Smooth muscle cell of bladder (primary cell): ENCODE measurements at places on chromosomes 7 and 10. TPM values are rescaled to one million over a fixed set of nuclear protein-coding genes. Genes with fewer than 3 reads are reported as not detected.

The SCRN1 gene
- total RNA-seq: 76.4 and 100 TPM in 2 replicates

The EPHB6 gene
- 0.65 and 2.6 TPM in 2 replicates for total RNA-seq

The DNAJC12 gene
- total RNA-seq: 4.3 and 9.6 TPM in 2 replicates

The SH2B2 gene
- 0.85 and 1.2 TPM in 2 replicates for total RNA-seq

The ASAH2B gene
- 2.3 and 2.4 TPM in 2 replicates for total RNA-seq

The LIPF gene
- not detected in 2 replicates for total RNA-seq

The LRRC18 gene
- not detected in 2 replicates for total RNA-seq

The EVX1 gene
- under 0.01 TPM in 1 of 2 replicates, not detected in the other for total RNA-seq

The BTRC gene
- total RNA-seq: 10.4 and 10.8 TPM in 2 replicates

The NOS3 gene
- 1.3 TPM in 2 replicates for total RNA-seq

The HMX2 gene
- total RNA-seq: not detected in 2 replicates

The IL15RA gene
- total RNA-seq: 4.4 and 12.2 TPM in 2 replicates

The MPP7 gene
- 0.18 and 0.28 TPM in 2 replicates for total RNA-seq

The PAOX gene
- 6.0 TPM in 2 replicates for total RNA-seq

The CYP3A4 gene
- total RNA-seq: not detected in 2 replicates

The MAGI2 gene
- 8.2 and 8.5 TPM in 2 replicates for total RNA-seq

The GDF2 gene
- total RNA-seq: not detected in 2 replicates

The SPDYE16 gene
- 0.14 TPM in 1 of 2 replicates, not detected in the other for total RNA-seq

The RADIL gene
- 0.46 and 0.57 TPM in 2 replicates for total RNA-seq

The LIPN gene
- total RNA-seq: not detected in 2 replicates

The SHOC2 gene
- total RNA-seq: 42.5 and 43.4 TPM in 2 replicates

The TOMM7 gene
- total RNA-seq: 258 and 272 TPM in 2 replicates

The CYP26A1 gene
- total RNA-seq: 0.09 and 0.14 TPM in 2 replicates

The PDE1C gene
- 0.92 and 2.7 TPM in 2 replicates for total RNA-seq

The NPTX2 gene
- 0.57 and 2.7 TPM in 2 replicates for total RNA-seq

The RNF148 gene
- total RNA-seq: 0.28 and 0.74 TPM in 2 replicates

The SFTPD gene
- not detected in 2 replicates for total RNA-seq

The NRG3 gene
- not detected in 2 replicates for total RNA-seq

The TBXAS1 gene
- 0.92 and 3.7 TPM in 2 replicates for total RNA-seq

The SPDYE6 gene
- not detected in 2 replicates for total RNA-seq

The PSD gene
- 3.3 and 6.3 TPM in 2 replicates for total RNA-seq

The CCDC172 gene
- not detected in 2 replicates for total RNA-seq

The PON1 gene
- not detected in 2 replicates for total RNA-seq

The AMPH gene
- total RNA-seq: 3.4 and 4.0 TPM in 2 replicates

The CCDC3 gene
- total RNA-seq: 0.18 and 1.3 TPM in 2 replicates

The PLAC9 gene
- total RNA-seq: 12.3 and 18.9 TPM in 2 replicates

The MCM10 gene
- 1.00 and 1.2 TPM in 2 replicates for total RNA-seq

The TMEM273 gene
- total RNA-seq: under 0.01 TPM in 1 of 2 replicates, not detected in the other
